Choroid plexus epithelial cell (primary cell): ENCODE measurements at places on chromosomes 16 and 17.

DNA sequence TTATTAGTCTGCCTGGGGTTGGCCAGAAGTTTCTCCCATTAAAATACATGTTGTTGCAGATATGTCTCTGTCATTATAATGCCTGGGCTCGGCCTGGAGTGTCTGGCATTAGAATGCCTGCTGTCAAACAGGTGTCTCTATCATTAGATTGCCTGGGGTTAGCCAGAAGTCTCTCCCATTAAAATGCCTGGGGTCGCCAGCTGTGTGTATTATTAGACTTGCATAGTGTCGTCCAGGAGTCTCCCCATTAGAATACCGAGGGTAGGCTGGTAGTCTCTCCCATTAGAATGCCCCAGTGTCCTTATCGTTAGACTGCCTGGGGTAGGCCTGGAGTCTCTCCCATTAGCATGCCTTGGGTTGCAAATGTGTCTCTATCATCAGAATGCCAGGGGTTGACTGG lies 2270.8 kb downstream of the TP53TG3F start:
- no peak for DNase-seq

DNA sequence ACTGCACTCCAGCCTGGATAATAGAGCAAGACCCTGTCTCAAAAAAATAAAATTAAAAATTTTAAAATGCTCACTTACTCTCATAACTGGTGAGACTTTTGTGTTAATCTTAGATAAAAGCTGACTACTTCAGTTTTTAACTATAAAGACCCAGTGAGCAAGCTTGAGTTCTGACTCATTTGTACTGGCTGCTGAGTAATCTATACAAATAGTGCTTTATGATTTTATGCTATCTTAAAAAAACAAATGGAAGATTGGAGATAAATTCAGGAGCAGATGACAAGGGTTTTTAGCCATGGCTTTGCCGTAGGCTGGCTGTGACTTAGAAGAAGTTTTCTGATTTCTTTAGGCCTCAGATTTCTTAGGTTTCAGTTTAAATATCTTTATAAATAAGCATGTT lies 30.5 kb downstream of the SNTB2 start:
- DNase-seq: peak; percentile 56

GRCh38 chr16:65342231-65342866 lies 220.5 kb upstream of the CDH11 start:
- no peak for DNase-seq

DNA sequence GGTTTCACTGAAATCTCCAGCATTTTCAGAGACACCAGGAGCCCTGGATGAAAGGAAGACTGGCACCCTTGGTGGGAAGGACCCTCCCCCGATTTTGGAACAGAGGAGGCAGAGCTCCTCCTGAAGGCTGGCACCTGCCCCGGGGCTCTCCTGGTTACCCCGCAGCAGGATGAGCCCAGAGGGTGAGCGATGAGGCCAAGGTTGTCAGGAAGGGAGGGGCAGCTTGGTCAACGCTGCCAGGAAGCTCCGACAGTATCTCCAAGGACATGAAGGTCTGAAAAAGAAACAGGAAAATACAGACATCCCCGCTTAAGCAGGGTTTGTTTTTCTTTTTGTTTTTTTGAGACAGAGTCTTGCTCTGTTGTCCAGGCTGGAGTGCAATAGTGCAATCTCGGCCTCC lies 15.5 kb upstream of the ACSF3 start:
- no peak for DNase-seq

DNA sequence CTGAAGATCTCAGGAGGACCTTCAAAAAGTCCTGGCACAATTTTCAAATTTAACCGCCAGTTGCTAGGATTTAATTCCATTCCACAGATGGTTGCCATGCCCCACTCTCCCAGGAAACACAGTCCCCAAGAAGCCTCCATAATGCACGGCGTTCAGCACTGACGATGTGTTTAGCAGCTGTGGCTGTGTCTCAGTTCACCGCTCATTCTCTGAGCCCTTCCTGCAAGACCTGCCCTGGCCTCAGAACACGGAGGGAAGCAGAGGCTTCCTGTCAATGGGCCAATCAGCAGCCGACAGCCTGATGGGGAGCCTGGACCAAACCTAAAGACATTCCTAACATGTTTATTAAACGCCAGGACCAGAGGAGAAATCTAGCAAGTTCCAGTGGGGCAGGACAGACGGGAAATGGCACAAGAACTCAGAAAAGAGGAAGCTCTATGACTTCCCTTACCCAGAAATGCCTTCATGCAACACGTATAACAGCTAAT lies 4.9 kb downstream of the MYLK3 start:
- peak; percentile 76 for DNase-seq

- DNase-seq: peak; percentile 69
Observed at GRCh38 chr17:65794572-65794971, 233.1 kb upstream of the AXIN2 start.

GRCh38 chr17:40841246-40841645 lies 18.8 kb upstream of the KRT10 start:
- peak; percentile 34 for DNase-seq
